ENCODE measurements at places on chromosomes 16 and 17. TPM values are rescaled to one million over a fixed set of nuclear protein-coding genes. Genes with fewer than 3 reads are reported as not detected.

DNA sequence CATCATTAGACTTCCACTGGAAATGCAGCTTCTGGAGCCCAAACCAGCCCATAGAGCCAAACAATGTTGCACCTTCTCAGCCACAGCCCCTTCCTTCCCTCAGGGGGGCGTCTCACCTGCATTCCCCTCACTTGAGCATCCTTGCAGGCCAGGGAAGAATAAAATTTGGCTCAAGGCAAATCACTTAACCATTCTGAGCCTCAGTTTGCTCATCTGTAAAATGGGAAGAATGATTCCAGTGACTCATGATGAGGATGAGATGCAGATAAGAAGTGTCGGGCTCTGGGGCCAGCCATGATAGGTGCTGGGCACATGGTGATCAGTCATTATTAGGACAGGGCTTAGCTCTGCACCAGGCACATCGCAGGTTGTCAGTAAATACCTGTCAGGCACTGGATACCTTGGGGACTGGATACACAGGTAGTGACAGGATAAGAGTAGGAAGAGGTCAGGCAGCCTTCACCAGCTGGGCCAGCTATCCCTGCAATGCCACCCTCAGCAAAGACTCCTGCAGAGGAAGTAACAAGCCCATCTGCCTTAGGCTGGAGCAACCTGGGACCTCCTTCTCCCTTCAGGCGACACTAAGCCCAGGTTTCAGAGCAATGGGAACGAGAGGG lies 208.0 kb upstream of the TNRC6C start:
- H3K4me3 ChIP-seq, result no peak overlapping the region
- peaks cover 25% of the 10 kb centered on the region for H3K4me1 ChIP-seq
- DNase-seq, result no peak
- H3K36me3 ChIP-seq, result no peaks in the 10 kb centered on the region
- H3K27me3 ChIP-seq, result peaks cover 4% of the 10 kb centered on the region

DNA sequence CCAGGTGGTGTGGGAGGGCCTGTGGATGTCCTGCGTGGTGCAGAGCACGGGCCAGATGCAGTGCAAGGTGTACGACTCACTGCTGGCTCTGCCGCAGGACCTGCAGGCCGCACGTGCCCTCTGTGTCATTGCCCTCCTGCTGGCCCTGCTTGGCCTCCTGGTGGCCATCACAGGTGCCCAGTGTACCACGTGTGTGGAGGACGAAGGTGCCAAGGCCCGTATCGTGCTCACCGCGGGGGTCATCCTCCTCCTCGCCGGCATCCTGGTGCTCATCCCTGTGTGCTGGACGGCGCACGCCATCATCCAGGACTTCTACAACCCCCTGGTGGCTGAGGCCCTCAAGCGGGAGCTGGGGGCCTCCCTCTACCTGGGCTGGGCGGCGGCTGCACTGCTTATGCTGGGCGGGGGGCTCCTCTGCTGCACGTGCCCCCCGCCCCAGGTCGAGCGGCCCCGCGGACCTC lies 798 bp downstream of the CLDN9 start:
- H3K4me3 ChIP-seq, result no peak overlapping the region
- no peak for DNase-seq
- no peaks in the 10 kb centered on the region for H3K4me1 ChIP-seq
- H3K27ac ChIP-seq, result no peak overlapping the region
- peaks cover 20% of the 10 kb centered on the region for H3K27me3 ChIP-seq

GRCh38 chr17:35735036-35735805 lies 3.8 kb downstream of the RASL10B start:
- no peak for DNase-seq
- peaks cover 5% of the 10 kb centered on the region for H3K36me3 ChIP-seq
- no peak overlapping the region for H3K27ac ChIP-seq
- no peak overlapping the region for H3K4me3 ChIP-seq

Gene SLC5A2
- not detected for total RNA-seq

All from glutamatergic neuron (in vitro differentiated cells).